ENCODE measurements at places on chromosomes 6 and 20.

GRCh38 chr20:49595811-49596561, 28.0 kb upstream of the PTGIS start:
- DNase-seq: no peak

GRCh38 chr6:127690092-127690491, 113.1 kb downstream of the C6orf58 start:
- DNase-seq: no peak

GRCh38 chr6:111086685-111087084, 618 bp upstream of the SLC16A10 start:
- no peak for DNase-seq

- no peak for DNase-seq
These were observed 27.8 kb upstream of the TNFRSF21 start for GRCh38 chr6:47337519-47337918.

DNA sequence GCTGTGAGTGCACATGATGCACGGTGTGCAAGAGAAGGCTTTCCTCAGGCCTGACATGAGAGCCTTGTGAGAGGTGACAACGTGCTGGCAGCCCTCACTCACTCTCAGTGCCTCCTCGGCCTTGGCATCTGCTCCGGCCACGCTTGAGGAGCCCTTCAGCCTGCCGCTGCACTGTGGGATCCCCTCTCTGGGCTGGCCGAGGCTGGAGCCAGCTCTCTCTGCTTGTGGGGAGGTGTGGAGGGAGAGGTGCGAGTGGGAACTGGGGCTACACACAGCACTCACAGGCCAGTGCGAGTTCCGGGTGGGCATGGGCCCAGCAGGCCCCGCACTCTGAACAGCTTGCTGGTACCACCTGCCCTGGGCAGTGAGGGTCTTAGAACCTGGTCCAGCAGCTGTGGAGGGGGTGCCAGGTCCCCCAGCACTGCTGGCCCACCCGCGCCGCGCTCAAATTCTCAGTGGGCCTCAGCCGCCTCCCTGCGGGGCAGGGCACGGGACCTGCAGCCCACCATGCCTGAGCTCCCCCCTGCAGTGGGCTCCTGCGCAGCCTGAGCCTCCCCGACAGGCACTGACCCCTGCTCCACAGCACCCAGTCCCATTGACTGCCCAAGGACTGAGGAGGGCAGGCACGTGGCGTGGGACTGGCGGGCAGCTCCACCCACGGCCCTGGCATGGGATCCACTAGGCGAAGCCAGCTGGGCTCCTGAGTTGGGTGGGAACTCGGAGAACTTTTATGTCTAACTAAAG, 74.9 kb upstream of the BMP5 start:
- DNase-seq: no peak

- no peak for DNase-seq
These were observed 64.5 kb downstream of the IPCEF1 start for GRCh38 chr6:154292066-154292465.

- DNase-seq: no peak
These were observed 34.6 kb downstream of the CYP24A1 start for GRCh38 chr20:54139188-54139587.

- DNase-seq: no peak
These were observed 61.3 kb downstream of the TRERF1 start for GRCh38 chr6:42390228-42390934.

DNA sequence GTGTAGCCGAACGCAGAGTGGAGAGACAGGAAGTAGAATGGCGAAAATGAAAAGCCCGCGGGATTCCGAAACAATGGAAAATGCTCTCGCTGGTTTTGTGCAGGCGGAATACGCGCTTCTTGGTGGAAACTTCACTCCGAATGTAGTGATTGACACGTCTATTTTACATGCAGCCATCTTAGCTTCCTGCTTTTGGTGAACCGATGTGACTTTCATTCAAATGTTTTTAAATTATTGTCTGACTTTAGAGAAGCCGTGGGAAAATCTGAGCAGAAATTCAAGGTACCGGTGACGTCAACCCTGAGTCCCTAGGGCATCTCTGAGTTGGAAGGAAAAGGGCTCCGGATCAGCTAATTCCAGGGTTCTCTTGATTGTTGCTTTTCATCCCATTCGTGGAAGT, 11.4 kb downstream of the GPX5 start:
- no peak for DNase-seq
